SK-N-SH (cell line): ENCODE measurements at places on chromosomes 11 and 22. TPM values are rescaled to one million over a fixed set of nuclear protein-coding genes. Genes with fewer than 3 reads are reported as not detected.

CARNS1 gene
- polyA plus RNA-seq: 0.15 and 0.23 TPM in 2 replicates

MOGAT2 gene
- polyA plus RNA-seq: 0.03 TPM in 1 of 2 replicates, not detected in the other

DNA sequence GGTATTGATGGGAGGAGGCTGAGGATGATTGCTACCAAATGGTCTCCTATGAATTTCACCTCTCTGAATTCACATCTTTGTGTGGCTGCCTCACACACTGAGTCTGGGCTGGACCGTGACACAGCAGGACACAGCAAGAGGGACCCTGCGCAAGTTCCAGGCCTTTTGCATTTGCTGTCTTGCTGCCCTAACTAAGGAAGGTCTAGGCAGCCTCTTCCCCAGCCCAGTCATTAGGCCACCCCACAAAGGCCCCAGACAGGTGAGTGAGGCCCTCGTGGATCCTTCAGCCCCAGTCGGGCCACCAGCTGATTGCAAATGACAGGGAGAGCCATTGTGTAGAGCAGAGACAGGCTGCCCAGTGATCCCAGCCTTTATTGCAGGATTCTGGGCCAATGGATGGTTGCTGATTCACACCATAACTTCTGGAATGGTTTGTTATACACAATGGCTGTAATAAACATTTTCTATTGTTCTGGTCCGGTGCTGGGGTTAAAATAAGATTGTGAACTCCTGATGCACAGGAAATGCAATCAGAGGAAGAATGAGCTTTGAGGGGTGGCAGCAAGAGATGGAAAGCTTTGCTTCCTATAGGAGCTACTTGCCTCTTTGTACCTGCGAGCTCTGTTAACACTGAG lies 28.5 kb upstream of the CSNK2A3 start:
- no peak overlapping the region for H3K4me3 ChIP-seq
- no peaks in the 10 kb centered on the region for H3K27me3 ChIP-seq
- H3K36me3 ChIP-seq: no peaks in the 10 kb centered on the region
- no peak for DNase-seq
- peaks cover 29% of the 10 kb centered on the region for H3K4me1 ChIP-seq

GRCh38 chr11:84691830-84692229 lies 935.3 kb downstream of the DLG2 start:
- no peak overlapping the region for H3K4me3 ChIP-seq
- no peak for DNase-seq
- no peaks in the 10 kb centered on the region for H3K4me1 ChIP-seq
- H3K36me3 ChIP-seq: no peaks in the 10 kb centered on the region
- no peak overlapping the region for H3K27ac ChIP-seq
- H3K27me3 ChIP-seq: no peaks in the 10 kb centered on the region

DNA sequence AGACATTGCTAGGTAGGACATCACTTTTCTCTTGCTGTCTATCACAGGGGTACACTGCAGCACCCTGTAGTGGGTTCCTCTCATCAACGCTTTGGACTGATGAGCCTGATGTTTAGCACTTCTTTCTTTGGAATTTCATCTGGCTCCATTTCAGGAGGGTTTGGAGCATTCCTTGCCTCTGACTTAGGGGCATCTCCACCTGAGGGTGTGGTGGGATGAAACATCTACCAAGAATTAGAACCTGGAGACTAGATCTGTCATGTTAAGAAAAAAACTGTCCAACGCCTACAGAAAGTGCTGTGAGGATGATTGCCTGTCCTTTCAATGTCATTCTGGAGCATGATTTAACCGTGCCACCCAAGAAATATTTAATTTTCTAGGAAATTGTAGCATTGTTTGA lies 648.4 kb downstream of the ETS1 start:
- no peaks in the 10 kb centered on the region for H3K4me1 ChIP-seq
- no peak overlapping the region for H3K4me3 ChIP-seq
- no peaks in the 10 kb centered on the region for H3K27me3 ChIP-seq
